Activated CD8-positive, alpha-beta T cell treated with anti-CD3 and anti-CD28 coated beads, Interleukin-2, amount 10 ng/mL, durations not matched to agents 7 days and 5 days (primary cell): ENCODE measurements at places on chromosomes 7 and 10.

DNA sequence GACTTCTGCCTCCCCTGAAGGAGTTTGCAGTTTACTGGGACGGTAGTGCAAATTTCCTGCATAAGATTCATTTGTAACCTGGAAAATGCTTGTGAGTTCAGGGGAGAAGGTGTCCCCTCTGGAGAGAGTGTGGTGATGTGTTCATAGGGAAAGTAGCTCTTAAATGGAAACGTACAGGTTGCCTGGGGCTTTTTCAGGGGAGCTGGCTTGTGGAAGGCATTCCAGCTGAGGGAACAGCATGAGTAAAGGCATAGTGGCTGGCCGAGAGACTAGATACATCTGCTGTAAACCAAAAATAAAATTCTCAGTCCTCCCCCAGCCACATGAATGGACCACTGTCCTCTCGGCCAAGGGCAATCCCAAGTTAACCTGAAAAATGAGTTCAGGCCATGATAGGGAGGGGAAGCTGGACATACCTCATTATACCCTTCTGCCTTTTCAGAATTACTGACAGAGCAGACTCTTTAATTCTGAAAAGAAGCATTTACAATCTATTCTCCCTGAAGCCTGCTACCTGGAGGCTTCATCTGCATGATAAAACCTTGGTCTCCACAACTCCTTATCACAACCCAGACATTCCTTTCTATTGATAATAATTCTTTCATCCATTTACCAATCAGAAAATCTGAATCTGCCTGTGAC lies 123.7 kb downstream of the GALNT17 start:
- no peak for DNase-seq

DNA sequence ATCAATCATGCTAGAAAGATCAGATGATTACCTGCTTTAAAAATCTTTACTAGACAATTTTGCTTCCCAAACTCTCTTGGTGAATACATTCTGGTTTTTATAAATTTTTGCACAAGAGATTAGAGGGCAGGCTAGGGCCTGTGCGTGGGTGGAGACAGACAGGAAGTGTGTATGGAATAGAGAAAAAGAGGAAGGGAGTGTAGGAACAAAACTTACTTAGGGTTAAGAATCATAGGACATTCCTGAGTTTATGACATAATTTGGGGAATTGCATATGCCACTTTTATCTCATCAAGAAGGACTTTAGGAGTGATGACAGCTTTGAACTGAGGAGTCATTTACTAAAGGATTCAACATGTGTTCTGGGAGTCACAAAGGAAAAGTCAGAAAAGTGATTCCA lies 31.3 kb downstream of the LAMB1 start:
- no peak for DNase-seq

DNA sequence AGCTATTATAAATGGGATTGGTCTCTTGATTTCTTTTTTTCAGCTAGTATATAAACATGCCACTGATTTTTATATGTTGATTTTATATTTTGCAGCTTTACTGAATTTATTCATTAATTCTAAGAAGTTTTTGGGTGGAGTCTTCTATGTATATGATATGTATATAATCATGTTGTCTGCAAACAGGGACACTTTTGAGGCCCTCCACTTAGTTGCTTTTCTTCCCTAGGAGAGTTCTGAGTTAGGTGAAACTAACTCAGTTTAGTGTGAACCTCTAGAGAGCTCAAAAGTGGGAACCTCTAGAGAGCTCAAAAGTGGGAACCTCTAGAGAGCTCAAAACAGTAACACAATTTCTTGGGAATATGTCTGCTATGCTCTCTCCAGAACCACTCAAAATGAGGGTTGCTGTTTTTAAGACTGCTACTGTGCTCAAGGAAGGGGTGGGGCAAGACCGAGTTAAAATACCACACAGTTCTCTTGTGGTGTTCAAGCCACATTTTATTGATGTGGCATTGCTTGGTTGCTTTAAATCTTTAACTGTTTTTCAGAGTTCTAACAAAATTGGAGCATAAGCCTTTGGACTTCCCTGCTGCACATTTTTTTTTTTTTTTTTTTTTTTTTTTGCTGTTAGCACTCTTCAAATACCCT lies 13.2 kb downstream of the CCDC7 start:
- peak; percentile 83 for DNase-seq

DNA sequence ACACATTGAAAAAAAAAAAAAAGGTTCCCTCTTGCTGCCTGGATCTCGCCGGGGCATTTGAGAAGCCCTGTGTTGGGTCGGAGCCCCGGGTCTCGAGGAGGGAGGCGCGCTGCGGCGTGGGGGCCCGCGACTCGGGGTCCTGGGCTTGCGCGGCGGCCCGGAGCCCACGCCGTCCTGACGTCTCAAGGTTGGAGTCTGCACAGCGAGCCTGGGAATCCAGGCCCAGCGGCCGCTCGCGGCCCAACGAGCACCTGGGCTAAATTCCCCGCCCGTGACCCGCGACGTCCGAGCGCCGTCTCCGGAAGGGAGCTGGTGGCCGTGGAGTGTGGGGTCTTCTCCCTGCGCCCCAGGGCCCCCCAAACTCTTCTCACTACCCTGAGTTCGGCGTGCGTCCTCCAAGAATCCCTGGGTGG lies 1.4 kb upstream of the CTBP2 start:
- no peak for DNase-seq

GRCh38 chr10:72692744-72692993 lies 726 bp downstream of the MCU start:
- DNase-seq: no peak

GRCh38 chr7:142790056-142790455 lies 19.3 kb downstream of the PRSS2 start:
- peak; percentile 42 for DNase-seq

- DNase-seq: no peak
These were observed 163.8 kb upstream of the PRSS1 start for GRCh38 chr7:142585425-142585824.

- DNase-seq: no peak
These were observed 81.5 kb upstream of the HPS1 start for GRCh38 chr10:98528166-98528804.

DNA sequence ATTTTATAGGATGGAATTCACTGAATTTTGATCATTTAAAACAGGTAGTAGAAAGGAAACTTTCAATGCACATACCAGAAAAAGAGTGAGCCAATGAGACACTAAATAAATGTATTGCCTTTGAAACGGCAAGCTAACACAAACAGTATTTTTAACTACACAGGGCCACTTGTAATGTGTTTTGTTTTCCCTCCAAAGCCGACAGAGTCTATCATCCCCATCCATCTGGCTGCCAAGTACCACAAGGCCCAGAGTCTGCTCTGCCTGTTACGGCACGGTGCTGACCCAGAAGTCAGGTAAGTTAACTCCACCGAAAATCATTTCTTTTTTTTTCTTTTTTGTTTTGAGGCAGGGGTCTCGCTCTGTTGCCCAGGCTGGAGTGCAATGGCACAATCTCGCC lies 1.5 kb downstream of the ANKRD61 start:
- no peak for DNase-seq

GRCh38 chr7:107165341-107165740 lies 3.5 kb upstream of the HBP1 start:
- no peak for DNase-seq

GRCh38 chr7:106452031-106452851 lies 167.5 kb upstream of the NAMPT start:
- no peak for DNase-seq

- no peak for DNase-seq
These were observed 72.2 kb downstream of the VTI1A start for GRCh38 chr10:112519133-112519761.

GRCh38 chr10:78769526-78769925 lies 299.2 kb upstream of the ZMIZ1 start:
- no peak for DNase-seq

- DNase-seq: no peak
These were observed 3.1 kb upstream of the ETV1 start for GRCh38 chr7:13992596-13992964.

GRCh38 chr7:125127304-125127703 lies 197.7 kb upstream of the POT1 start:
- no peak for DNase-seq

DNA sequence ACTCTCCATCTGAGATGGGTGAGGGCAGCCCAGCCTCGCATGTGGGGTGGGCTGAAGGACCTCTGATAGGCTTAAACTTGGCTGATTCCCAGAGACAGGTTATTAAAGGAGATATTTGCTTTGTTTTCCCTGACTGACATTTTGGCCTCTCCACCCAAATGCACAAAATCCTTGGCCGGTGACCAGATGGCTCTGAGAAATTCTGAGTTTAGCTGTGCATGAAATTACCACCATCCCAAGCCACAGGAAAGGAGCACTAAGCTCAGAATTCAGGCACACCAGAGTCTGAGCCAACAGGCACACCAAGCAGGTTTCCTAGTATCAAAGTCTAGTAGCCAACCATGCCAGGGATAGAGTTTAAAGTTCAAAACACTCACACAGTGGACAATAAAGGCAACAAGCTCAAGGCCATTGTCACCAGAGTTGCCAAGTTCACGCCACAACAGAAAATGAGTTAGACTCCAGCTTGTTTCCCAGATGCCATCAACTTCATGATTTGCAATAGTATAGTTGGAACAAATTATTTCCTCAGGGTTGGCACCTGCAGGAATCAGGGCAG lies 387.6 kb downstream of the KCNMA1 start:
- DNase-seq: no peak

DNA sequence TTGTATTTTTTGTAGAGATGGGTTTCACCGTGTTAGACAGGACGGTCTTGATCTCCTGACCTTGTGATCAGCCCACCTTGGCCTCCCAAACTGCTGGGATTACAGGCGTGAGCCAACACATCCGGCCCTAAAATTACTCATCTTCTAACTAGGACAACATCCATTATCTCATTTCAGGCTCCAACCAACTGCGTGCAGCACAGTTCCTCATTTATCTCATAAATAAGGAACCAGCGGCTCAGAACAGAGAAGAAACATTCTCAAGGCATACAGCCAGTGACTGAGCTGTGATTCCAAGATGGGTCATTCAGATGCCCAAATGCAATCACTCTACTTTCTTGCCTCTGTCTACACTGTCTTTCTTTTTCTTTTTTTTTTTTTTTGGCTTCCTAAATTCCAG lies 356.1 kb downstream of the ELMO1 start:
- no peak for DNase-seq

GRCh38 chr10:68180490-68180889 lies 51.4 kb downstream of the ATOH7 start:
- no peak for DNase-seq

- DNase-seq: peak; percentile 53
These were observed 52.6 kb upstream of the FAM180A start for GRCh38 chr7:135801045-135801693.

GRCh38 chr10:48894911-48895802 lies 44.5 kb downstream of the LRRC18 start:
- DNase-seq: no peak

DNA sequence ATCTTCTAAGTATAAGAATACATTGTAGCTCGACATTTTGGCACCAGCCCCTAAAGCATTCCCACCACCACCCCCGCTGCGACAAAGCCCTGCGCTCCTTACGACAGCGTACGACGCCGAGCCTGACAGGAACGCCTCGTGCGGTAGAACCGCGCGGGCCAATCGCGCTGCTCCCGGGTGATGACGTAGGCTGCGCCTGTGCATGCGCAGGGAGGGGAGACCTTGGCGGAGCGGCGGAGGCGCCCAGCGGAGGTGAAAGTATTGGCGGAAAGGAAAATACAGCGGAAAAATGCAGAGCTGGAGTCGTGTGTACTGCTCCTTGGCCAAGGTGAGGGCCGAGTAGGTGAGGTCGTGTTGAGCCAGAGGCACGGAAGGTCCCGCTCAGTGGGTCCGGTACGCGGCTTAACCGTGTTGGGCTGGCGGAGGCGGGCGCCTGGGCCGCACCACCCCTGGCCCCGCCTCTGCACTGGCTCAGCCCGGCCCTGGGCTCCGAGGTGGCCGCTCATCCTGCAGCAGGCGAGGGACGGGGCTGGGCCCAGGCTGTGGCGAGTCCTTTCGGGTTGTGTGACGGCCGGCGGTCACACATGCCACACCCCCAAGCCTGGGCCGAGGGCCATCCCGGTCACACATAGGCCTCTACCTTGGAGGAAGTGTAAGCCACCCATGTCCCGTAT lies at the start of gene DLD:
Gene DLD (plus strand): TSS at position 222 of the 674 bp plus-strand sequence. CDS start 68 bp downstream, at position 290.
- DNase-seq: peak; percentile 96

DNA sequence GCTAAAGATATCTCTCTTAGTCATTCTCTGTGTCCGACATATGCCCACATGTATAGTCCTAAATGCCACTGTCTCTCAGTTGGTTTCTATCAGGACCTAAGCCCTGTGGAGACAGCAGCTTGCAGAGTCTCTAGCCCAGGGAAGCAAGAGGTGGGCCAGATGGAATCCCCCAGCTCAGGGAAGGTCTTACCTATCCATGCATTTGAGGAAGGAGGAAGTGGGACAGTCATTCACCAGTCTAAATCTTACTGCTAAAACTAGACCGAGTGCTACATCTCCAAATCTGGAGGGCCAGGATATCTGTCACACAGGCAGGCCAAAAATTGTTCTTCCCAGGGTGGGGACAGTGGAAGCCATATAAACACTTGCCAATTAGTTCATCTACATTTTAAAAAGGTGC lies 26.4 kb upstream of the HERPUD2 start:
- DNase-seq: no peak

DNA sequence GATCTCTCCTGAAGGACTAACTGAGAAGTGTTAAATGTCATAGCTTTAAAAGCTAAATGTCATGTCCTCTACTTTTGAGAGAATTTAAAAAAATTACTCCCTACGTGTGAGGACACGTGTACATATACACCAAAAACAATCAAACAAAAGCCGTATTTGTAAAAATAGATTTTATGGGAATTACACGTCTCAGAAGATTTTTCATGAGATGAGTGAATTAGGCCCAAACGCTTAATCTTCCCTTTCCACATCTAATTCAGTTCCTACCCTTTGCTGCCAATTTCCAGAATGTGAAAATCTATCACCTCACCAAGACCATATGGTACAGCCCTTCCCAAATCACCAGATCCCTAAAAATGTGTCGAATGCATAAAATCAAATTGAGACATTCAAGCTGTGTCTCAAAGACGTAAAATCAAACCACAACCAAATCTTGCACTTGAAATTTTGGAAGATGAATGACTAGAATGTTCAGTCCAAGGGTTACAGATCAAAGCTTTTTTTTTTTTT lies 1.0 kb upstream of the CTTNBP2 start:
- no peak for DNase-seq

GRCh38 chr10:5959142-5959541 lies 18.2 kb downstream of the IL15RA start:
- no peak for DNase-seq

GRCh38 chr7:151756076-151756731 lies 120.7 kb downstream of the PRKAG2 start:
- DNase-seq: peak; percentile 78

- DNase-seq: peak; percentile 63
These were observed 13.7 kb downstream of the INPP5A start for GRCh38 chr10:132551093-132551807.
